ENCODE measurements at places on chromosomes 4 and X.

DNA sequence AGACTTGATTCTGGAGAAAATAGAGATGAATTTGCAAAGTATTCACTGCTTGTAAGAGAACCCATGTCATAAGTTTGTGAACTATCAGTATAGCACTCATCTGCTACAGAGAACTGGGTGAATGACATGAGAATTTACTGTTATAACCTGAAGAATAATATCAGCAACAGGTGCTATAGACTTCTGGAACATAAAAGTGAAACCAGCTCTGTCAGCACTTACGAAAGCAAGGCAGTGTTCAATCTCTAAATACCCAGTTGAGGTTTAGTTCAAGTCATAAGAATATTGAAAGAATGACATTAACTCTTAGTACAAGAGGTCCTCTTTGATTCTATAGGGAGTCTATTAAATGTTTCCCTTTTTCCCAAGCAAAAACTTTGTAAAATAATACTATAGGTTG is 232.9 kb upstream of the ANKRD50 start:
- DNase-seq: no peak

GRCh38 chr4:1730532-1731135 is 9.3 kb downstream of the TACC3 start:
- no peak for DNase-seq

- no peak for DNase-seq
Measured at GRCh38 chr4:120691536-120691935, 231.0 kb downstream of the PRDM5 start.

GRCh38 chrX:123256378-123256777 is 72.3 kb downstream of the GRIA3 start:
- no peak for DNase-seq

DNA sequence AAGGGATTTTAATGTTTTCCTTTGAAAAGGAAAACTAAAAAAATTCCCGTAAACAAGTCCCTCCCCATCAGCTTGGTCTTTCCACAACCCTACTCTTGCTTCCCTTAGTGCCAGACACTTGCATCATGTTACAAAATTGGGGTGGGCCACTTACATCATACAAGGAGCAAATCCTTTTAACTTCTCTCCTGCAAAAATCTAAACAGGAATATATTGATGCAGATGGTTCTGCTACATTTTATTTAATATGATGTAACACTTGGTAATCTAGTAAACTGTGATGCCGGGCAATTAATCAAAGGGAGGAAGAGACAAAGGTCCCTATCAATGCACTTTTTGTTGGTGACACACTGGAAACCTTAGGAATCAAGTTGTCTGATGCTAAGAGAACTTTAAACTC is 125.3 kb downstream of the UBE2K start:
- DNase-seq: no peak

DNA sequence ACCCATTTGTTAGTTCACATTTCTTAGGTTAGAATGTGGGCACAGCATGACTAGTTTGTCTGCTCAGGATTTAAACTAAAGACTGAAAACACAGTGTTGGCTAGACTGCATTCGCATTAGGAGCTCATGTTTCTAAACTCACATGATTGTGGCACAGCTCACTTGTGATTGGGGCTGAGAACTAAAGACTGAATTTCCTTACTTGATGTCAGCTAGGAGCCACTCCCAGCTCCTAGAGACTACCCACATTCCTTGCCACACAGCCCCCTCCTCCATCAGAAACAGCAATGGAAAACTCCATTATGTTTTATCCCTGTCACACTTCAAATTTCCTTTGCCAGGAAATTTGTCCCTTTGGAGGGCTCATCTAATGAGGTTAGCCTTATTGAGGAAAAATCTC is 170.2 kb upstream of the NUDT6 start:
- DNase-seq: no peak

All from cerebellum (tissue), 4 donors.